Heart left ventricle (tissue), 16 donors: ENCODE measurements at places on chromosomes 1 and 21. TPM values are rescaled to one million over a fixed set of nuclear protein-coding genes. Genes with fewer than 3 reads are reported as not detected.

GRCh38 chr1:42740851-42741580 is 980 bp upstream of the CLDN19 start:
- DNase-seq = no peak

The CZIB gene
- total RNA-seq = 45.1 TPM

DNA sequence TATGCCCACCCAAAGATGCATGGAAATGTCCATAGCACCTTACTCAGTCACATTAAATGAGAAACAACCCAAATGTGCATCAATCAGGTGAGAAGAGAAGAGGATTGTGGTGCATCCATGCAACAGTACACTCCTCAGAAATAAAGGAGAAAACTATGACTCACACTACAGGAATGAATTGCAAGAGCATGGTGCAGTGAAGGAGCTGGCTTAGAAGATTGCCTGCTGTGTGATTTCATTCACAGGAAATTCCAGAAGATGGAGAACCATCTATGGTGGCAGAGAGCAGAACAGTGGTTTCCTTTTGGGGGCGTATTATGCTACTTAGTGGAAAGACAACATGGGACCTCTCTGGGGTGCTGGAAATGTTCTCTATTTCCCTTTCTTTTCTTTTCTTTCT is 278.6 kb upstream of the AJAP1 start:
- DNase-seq = no peak

DNA sequence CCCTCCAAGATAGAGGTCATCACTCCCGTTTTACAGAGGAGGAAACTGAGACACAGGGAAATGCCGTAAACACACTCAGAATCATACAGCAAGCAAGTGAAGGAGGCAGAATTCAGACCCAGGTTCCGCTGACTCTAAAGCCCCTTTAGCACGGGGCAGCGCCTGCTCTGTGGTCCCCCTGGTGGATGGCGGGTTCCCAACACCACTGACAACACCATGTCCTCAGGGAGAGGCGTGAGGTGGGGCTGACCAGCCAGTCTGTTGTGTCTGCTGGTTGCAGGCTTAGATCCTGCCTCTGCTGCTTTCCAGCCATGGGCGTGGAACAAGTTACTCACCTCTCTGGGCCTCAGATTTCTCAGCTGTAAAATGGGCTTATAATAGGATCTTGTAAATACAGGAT is 617.3 kb downstream of the MATN1 start:
- DNase-seq = no peak

DNA sequence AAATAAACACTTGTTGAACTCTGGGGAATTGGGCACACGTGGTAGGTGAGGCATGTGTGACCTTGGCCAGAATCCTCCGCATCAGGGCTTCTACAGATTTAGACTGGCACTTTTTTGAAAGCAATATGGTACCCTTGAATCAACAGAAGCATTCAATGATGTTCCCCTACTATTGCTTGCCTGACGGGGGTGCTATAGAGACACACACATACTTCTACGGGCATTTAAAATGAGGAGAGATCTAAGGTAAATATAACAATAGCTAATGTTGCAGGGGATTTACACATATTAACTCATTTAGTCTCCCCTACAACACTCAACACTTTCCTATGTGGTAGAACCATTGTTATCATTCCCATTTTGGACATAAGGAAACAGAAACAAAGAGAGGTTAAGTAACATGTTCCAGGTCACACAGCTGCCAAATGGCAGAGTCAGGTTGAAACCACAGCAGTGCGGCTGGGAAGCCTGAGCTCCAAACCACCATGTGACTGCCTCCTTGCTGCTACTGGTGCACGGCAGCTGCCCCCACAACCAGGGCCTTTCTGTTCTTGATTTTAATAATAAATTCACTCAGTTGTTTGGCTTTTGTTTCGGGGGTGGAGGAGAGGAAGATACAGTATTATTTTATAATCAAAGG is 147.4 kb downstream of the ZNF281 start:
- no peak for DNase-seq

DNA sequence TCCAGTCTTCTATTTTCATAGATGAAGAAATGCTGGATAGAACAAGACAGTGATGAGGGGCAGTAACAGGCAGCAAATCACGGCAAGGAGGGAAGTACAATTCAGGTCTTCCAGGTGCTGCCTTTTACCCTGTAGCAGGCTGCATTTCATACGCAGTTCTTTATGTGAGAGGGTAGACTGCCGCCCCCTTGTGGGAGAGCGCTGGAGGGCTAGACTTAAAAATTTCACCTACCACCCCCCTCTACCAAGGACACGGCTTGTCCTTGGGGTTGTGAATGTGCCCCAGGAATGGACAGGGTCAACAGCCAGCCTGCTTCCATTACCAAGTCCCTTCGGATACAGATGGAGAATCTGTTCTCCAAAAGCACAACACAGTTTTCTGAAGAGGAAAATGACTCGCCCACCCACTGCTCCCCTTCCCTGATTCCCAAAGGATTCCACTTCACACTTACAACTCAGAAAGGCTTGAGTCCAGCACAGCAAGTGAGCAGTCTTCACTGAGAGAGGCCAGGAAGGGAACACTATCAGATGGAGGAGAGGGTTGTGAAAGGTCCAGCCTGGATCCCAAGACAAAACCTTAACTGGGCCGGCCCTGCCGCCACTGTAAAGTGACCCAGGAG is 7.4 kb downstream of the WDR77 start:
- DNase-seq = no peak

The TFAP2E gene
- 0.56 TPM for total RNA-seq

The COL6A1 gene
- 172 TPM for total RNA-seq

The ANKRD65 gene
- 1.5 TPM for total RNA-seq

GRCh38 chr21:37829447-37829846 is 86.8 kb downstream of the KCNJ6 start:
- no peak for DNase-seq

- no peak for DNase-seq
These were observed 12.6 kb upstream of the DENND1B start for GRCh38 chr1:197787623-197788536.

The KCNH1 gene
- not detected for total RNA-seq

GRCh38 chr1:52063192-52063591 is 7.1 kb downstream of the BTF3L4 start:
- no peak for DNase-seq

DNA sequence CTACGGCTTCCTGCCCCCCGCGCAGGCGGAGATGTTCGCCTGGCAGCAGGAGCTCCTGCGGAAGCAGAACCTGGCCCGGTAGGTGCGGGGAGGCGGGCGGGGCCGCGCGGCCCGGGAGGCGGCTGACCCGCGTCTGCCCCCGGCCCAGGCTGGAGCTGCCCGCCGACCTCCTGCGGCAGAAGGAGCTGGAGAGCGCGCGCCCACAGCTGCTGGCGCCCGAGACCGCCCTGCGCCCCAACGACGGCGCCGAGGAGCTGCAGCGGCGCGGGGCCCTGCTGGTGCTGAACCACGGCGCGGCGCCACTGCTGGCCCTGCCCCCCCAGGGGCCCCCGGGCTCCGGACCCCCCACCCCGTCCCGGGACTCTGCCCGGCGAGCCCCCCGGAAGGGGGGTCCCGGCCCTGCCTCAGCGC is 16.6 kb downstream of the NOC2L start:
- DNase-seq = no peak

DNA sequence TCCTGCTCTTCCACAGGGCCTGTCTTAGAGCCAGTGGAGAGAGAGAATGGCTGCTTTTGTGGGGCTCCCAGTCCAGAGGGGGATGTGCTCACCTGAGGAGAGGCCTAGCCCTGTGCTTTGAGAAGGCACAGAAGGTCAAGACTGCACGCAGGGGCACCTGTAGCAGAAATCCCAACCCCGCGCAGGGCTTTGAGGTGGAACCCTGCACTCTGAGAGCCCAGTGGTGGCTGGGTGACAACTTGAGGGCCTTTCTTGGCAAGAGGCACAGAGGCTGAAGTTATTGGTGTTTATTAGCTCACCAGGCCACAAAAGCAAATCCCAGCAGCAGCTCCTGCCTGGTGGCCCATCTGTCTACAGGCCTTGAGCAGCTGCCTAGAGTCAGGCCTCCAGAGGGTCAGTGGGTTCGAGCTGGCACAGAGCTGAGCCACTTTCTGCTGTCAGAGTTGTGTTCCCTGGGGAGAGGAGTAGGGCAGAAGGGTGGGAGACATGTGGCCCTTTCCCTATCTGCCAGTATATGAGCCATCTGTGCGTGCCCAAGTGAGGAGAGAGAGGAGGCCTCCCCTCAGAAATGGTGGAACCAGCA is 31.4 kb downstream of the SZRD1 start:
- no peak for DNase-seq

The GFI1 gene
- total RNA-seq = 0.93 TPM

GRCh38 chr1:38444311-38444710 is 397.7 kb upstream of the POU3F1 start:
- DNase-seq = no peak

GRCh38 chr1:2787163-2787911 is 14.2 kb downstream of the TTC34 start:
- no peak for DNase-seq
